Cardiac fibroblast (primary cell): ENCODE measurements at places on chromosomes 12 and 14.

DNA sequence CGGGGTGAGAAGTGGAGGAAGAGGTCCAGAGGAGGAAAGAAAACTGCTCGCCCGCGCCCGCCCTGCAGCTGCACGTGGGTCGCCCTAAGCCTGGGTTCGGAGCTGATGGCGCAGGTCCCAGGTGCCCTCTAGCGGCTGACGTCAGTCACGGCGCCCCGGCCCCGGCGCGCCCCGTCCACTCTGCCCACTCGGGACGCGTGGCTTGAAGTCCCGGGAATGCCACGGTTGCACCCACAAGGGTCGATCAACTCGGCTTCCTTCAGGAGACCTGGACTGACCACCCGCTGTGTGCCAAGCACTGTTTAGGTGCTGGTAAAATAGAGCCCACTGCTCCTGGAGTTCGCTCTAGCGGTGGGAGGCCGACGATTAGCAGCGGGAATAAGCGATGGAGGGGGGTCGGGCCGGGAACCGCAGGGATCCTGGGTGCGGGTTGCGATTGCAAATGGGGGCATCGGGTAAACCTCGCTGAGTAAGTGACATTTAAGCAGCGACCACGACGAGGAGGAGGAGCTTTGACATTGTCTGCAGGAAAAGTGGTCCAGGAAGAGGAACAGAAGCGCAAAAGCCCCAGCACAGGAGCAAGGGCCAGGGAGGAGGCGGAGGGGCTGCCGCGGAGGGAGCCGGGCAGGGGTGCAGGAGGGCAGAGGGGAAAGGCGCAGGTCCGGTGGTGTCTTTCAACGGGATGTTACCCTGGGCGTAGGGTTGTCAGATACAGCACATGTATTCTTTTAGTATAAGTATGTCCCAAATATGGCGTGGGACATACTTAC lies 5.1 kb upstream of the ZNF839 start:
- peak; percentile 90 for DNase-seq

DNA sequence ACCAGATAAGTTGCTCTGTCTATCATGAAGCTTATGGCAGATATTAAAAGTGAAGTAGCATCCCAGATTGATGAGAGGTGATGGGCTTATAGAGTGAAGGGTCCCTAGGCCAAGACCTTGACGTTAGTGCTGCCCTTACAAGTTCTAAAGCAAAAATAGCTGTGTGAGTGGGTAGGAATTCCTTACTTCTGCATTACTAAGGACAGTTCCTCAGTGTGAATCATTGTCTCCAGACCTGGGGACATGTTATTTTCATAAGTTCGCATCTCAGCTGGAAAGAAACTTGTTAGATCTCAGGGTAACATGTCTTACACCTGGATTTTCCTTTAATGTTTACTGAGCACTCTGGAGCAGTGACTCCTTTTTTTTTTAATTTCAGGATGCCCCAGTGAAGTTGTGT lies 28.7 kb downstream of the MAPKAPK5 start:
- DNase-seq, result no peak

GRCh38 chr14:100900837-100901390 lies 2.6 kb downstream of the RTL1 start:
- DNase-seq, result no peak

- DNase-seq, result peak; percentile 47
These were observed 6.8 kb upstream of the KRT80 start for GRCh38 chr12:52198454-52199215.

GRCh38 chr14:100654025-100654813 lies 67.0 kb upstream of the BEGAIN start:
- no peak for DNase-seq

GRCh38 chr12:55706568-55707218 lies 1.0 kb downstream of the ITGA7 start:
- no peak for DNase-seq

DNA sequence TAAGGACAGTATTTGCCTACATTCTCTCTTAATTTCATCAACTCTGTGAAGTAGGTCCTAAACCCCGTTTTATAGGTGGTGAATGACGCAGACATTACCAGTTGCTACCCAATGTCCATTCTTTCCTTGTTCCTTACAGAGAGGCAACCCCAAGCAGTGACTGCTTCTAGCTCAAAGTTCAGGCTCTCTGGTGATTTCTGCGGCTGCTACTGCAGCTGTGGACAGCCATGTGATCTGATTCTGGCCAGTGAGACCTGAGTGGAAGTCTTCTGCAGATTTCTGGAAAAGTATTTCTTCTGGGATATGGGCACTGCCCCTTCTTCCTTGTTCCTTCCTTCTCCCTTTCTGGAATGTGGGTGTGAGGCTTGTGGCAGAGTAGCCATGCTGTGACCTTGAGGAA lies 82.9 kb downstream of the ARF6 start:
- no peak for DNase-seq

DNA sequence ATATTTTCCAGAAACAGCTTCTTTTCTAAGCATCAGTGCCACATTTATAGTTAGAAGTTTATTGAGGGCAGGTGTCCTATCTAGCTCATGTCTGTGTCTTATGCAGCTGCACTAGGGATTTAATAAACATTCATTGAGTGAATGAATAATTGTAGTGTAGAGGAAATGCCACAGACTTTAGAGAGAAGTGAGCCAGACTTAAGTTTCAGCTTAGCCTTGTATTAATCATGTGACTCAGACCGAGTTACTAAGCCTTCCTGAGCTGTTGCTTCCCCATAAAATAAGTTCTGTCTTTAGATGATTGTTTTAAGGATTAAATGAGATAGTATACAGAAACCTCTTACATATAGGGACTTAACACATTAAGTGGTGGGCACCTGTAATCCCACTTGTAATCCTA lies 236.1 kb upstream of the DDHD1 start:
- no peak for DNase-seq

GRCh38 chr12:67026487-67027246 lies 242.5 kb upstream of the CAND1 start:
- no peak for DNase-seq

GRCh38 chr12:121124402-121125109 lies 8.1 kb upstream of the P2RX7 start:
- DNase-seq, result peak; percentile 88

DNA sequence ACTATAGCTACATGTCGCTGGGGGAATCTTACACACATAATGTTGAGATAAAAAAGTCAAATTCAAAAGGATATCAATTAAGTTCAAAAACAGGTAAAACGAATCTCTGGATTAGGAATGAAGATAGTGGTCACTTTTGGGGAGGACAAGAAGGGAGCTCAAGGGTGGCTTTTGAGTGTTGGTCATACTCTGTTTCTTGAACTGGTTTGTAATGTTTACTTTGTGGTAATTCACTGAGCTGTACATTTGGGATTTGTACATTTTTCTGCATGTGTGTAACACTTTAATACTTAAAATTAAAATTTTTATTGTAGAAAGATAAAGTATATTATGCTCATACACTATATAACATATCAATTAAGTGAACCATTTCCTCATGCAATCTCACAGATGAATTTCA lies 26.6 kb downstream of the KLHL28 start:
- DNase-seq, result no peak
